ENCODE measurements at places on chromosomes 3 and 15. TPM values are rescaled to one million over a fixed set of nuclear protein-coding genes. Genes with fewer than 3 reads are reported as not detected.

PPM1M gene
- 12.3 TPM for total RNA-seq

KY gene
- total RNA-seq: not detected

DNA sequence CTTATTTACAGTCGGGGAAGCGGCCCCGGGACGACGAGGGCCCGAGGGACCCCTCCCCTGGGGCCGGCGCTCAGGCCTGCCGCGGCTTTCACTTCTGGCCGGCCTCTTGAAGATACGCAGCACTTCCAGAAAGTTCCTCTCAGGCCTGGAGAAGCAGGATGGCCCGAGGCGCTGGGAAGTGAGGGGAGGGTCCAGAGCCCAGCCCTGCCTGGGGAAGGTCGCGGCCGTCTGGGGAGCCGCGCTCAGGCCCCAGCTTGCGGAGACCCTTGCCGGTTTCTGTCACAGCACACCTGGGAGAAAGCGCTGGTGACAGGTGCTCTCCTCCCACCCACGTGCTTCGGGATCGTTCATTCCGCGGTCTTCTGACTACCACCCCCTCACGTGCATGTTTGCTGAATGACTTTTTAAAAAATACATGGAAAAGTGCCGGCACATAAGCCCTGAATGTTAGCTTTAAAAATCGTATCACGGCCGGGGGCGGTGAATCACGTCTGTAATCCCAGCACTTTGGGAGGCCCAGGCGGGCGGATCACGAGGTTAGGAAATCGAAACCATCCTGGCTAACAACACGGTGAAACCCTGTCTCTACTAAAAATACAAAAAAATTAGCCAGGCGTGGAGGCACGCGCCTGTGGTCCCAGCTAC, 727 bp upstream of the TM2D3 start:
- peak; percentile 18 for DNase-seq

DNA sequence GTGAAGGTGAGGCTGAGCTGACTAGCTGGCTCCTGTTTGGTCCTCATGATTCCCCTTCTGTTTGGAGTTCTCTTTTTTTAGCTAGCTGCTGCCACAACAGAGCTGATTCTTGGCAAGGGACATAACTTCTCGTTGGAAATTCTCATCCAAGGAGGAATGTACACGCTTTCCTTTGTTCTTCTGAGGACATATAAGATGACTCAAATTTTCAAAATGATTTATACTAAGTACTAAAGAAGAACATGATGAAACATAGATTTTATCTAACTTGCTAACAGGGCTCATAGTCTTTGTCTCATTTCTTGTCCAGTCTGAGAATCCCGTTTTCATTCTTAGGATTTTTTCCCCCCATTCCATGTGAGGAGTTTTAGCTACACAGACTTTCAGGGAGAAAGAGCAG, 2.9 kb upstream of the TFG start:
- DNase-seq: peak; percentile 7

- no peak for DNase-seq
Observed at GRCh38 chr3:150165396-150166094, 194.8 kb upstream of the PFN2 start.

DNA sequence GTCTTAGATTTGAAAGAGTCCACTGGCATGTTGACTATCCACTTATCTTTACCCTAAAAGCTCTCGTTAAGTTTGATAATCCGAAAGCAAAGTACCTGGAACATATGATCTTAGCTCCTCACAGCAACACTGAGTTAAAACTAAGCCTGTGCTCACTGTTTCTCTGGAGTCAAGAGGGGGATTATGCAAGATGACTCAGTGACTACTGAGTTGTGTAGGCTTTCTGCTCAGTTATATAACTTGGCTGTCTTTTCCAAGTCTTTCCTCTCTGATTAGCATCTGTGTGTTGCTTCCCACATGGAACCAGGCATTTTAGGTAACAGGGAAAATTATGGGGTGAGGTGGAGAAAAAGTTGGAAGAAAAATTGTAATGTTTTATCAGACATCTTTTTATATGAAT, 31.2 kb upstream of the MYO5C start:
- DNase-seq: no peak

- peak; percentile 39 for DNase-seq
Observed at GRCh38 chr3:136787349-136787748, 31.6 kb upstream of the SLC35G2 start.

DNA sequence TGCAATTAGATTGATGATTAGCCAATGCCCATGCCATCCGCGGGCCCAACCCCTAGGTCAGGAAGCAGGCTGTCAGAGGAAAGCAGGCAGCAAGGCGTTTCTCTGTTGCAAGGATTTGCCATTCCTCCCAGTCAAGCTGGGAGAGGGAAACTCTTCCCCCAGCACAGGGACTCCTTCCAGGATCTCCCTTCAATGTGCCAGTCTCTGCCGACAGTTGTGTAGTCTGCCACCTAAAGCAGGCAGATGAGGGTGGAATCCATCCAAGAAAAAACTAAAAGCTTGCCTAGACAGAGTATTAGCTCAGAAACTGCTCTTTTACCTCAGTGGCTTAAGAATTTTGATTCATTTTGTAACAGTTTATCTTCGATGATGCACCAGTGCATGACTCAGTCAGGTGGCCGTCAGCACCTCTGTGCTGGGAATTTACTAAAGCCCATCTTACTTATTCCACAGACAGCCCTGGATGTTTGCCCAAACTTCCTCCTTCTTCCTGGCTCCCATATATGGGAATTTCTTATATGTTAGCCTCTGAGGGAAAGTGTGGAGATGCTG, 501.5 kb upstream of the THBS1 start:
- peak; percentile 88 for DNase-seq

DNA sequence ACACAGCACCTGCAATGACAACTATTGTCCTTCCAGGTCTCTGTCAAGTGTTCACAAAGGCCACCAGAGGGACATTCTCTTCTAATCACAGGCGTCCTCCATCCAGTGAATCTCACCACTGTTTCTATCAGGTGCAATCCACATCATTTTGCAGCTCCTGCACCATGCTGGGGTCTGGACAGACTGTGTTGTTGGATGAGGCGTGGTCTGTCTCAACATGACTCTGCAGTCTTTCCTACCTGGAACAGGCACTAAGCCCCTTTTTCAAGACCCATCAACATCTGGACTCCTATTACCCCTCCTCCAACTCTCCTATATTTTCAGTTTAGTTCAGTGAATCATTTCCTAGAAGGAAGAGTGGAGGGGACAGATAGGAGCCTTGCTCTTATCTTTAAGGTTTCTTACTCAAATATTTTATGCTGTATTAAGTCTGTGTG, 31.5 kb upstream of the VEPH1 start:
- no peak for DNase-seq

SLC30A4 gene
- total RNA-seq: 5.9 TPM

NANOGP8 gene
- not detected for total RNA-seq

DNA sequence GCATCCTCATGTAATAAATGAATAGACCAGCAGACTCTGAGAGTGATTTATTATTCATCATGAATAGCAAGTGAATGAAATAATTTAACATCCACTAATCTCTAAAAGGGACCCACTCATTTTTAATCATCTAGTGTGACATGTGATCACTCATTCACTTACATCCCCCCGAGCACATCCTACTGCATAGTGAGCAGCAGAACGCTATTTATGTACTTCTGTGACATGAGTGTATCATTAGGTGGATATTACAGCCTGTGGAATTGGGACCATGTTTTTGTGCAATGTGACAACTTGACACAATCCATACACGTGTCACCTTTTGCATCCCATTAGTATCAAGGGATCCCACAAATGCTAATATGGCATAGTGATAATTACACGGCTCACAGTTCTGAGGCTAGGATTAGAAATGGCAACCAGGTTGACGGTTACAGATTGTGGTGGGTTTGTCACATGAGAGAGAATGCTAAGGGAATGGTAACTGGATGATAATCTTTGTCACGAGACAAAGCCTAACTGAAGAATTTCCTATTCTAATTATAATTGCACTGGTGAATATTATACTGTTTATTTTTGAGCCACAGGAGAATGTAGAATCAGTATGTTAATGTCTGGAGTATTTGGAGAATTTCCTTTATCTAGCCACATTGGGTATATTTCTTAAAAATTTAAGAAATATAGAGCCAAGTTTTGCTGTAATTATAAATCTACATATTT, 595.2 kb upstream of the TBL1XR1 start:
- no peak for DNase-seq

GRCh38 chr15:87193481-87193880, 1063.1 kb downstream of the NTRK3 start:
- DNase-seq: no peak

GRCh38 chr3:140166861-140167599, 232.0 kb downstream of the CLSTN2 start:
- DNase-seq: no peak

GRCh38 chr3:39548282-39548681, 80.8 kb downstream of the MOBP start:
- DNase-seq: no peak

GRCh38 chr3:24199775-24200247, 254.7 kb downstream of the NR1D2 start:
- peak; percentile 96 for DNase-seq

DNA sequence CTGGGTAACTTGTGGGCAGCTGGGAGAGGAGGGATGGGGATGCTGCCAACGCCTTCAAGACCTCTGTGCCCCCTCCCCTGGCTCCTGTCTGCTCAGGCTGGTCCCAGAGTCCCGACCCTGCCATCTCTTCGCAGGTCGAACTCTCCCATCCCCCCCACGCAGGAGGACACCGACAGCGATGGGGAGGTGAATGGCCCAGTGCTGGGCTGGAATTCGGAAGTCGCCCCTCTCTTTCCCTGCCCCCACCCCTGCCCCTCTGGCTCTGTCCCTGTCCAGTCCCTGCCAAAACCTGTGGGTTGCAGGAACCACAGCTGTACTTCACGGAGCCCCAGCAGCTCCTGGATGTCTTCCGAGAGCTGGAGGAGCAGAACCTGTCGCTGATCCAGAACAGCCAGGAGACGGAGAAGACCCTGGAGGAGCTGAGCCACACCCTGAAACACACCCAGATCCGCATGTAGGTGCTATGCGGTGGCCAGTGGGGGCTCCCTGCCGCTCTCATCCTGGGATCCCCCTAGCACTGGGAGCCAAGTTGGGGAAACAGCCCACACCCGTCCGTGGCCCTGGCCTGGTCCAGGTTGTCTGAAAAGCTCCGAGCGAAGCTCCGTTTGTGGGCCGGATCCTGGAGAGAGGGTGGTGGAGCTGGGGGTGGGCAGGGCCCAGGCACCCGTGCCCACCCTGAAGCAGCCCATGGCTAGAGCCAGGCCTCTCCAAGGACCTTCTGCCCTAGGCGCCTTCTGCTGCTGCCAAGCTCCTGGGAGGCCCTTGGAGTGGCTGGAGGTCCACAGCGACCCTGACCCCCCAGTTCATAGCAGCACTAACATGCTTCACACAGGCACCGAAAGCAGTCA, 28.7 kb downstream of the CFAP100 start:
- no peak for DNase-seq

All from RPMI7951 (cell line).